Central memory CD8-positive, alpha-beta T cell (primary cell): ENCODE measurements at places on chromosomes 16 and 17.

- no peaks in the 10 kb centered on the region for H3K27me3 ChIP-seq
- no peak for DNase-seq
- no peaks in the 10 kb centered on the region for H3K36me3 ChIP-seq
- H3K27ac ChIP-seq, result no peak overlapping the region
- no peak overlapping the region for H3K4me3 ChIP-seq
Measured at GRCh38 chr16:57764341-57765159, 29.0 kb downstream of the KATNB1 start.

DNA sequence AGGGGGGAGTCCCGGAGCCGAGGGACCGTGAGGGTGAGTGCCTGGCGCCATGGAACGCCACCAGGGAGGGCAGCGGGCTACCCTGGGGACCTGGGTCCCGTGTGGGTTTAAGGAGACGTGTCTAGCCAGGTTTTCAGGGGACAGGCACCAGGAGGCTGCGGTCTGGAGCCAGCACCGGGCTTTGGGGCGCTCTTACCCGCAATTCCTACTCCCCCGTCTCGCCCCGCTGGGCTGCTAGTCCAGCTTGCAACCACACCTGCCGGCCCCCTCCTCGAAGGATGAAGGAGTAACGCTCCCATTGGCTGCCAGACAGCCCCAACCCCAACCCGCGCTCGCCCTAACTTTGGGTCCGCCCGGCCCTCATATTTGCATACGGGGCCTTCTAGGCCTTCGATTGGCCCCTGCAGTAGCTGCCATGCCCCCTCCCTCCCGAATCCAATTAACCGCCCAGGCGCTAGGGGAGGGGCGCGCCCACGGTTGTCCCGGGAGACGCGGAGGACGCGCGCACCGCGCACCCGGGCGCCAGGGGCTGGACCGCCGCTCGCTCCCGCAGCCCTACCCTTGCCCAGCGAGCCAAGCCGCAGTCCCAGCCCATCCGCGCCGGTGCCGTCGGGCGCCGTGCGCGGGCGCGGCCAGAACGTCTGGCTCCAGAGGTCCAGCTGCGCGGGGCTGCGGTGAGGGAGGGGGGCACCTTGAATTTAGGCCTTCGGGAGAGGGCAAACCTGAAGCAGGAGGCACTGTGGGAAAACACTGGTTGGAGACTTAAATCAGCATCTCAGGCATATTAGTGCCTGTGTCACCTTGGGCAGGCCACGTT, at the start of gene TTLL6:
TSS of gene TTLL6 (minus strand) at position 456 of the 817 bp plus-strand sequence. CDS start at position 299, 157 bp downstream.
- no peak within 1 kb of the TSS for H3K27ac ChIP-seq
- peaks cover 62% of the 10 kb centered on the region for H3K27me3 ChIP-seq
- H3K4me3 ChIP-seq, result peak within 1 kb of the TSS; percentile 47
- no peaks in the 10 kb centered on the region for H3K36me3 ChIP-seq
- peaks cover 15% of the 10 kb centered on the region for H3K4me1 ChIP-seq
- DNase-seq, result peak; percentile 53

GRCh38 chr17:45115015-45115625, 17.2 kb downstream of the PLCD3 start:
- H3K4me1 ChIP-seq, result no peaks in the 10 kb centered on the region
- H3K4me3 ChIP-seq, result no peak overlapping the region
- H3K27me3 ChIP-seq, result no peaks in the 10 kb centered on the region

GRCh38 chr16:54511222-54511731, 224.7 kb upstream of the IRX3 start:
- no peaks in the 10 kb centered on the region for H3K36me3 ChIP-seq
- DNase-seq, result no peak
- H3K27ac ChIP-seq, result no peak overlapping the region
- H3K4me3 ChIP-seq, result no peak overlapping the region
- no peaks in the 10 kb centered on the region for H3K4me1 ChIP-seq
- peaks cover 15% of the 10 kb centered on the region for H3K27me3 ChIP-seq

- H3K36me3 ChIP-seq, result peaks cover 2% of the 10 kb centered on the region
- no peak for DNase-seq
- H3K4me3 ChIP-seq, result no peak overlapping the region
Measured at GRCh38 chr17:58268774-58269556, 11.8 kb downstream of the MPO start.

- H3K27ac ChIP-seq, result no peak overlapping the region
- no peaks in the 10 kb centered on the region for H3K27me3 ChIP-seq
- H3K4me3 ChIP-seq, result no peak overlapping the region
- no peaks in the 10 kb centered on the region for H3K4me1 ChIP-seq
- no peaks in the 10 kb centered on the region for H3K36me3 ChIP-seq
Measured at GRCh38 chr16:1514507-1514906, 19.0 kb upstream of the TMEM204 start.
